ENCODE measurements at places on chromosomes 4 and X.

DNA sequence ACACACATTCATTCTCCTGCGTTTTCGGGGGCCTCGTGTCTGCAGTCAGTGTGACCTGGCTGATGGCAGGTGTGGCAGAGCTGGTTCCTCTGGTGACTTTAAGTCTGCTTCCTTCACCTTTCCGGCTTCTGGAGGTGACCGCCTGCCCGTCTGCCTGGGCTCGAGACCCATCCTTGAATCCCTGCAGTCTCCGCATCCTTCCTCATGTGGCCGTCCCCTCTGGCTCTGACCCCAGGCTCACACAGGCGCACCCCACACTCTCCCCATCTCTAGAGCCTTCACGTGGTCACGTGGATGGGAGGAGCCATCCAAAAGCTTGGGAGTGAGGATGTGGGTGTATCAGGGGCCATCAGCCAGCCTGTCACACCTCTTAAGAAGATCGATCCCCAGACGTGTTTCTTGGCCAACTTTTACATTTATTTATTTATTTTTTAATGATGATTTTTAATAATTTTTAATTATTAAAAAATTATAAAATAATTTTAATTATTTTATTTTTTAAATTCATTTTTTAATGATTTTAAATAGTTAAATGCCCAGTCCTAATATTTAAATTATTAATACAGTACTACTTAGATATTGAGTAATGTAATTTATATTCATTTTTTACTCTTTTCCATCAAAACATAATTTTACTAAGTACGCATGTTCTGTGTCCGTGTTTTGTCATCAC is 20.9 kb downstream of the RGS12 start:
- no peak for DNase-seq

DNA sequence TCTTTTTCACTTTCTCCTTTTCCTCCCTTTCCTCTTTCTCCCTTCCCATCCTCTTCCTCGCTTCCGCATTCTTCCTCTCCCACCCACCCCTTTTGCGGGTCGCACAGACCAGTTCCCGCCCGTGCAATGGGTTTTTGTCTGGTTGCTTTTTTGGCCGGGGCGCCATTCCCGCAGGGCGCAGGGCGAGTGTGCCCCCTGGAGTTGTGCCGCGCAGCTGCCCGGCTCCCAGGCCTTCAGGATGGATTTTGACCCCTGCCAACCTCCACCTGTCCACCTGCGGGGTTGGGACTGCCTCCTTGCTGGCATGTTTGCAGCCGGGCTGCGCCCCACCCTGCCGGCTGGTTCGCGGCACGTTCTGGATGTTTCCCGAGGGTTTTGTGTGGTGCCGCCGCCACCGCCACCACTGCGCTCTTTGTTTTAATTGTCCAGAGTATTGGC is 578 bp upstream of the SEL1L3 start:
- DNase-seq, result no peak

DNA sequence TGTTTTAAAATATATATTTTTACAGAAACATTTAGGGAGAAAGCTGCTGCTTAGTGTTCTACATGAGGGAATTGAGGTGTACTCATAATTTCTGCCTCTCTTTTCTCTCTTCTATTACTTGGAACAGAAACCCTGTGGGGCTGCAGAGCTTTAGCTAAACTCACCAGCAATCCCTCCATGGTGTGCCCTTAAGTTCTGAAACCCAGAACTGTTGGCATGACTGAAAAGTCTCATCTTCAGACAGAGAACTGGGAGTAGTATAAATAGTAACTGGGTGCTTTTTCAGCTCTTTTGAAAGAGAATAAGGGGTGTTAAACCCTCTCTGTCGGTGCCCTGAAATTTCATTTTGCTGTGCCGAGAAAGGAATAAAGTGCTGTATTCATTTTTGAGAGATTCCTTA is 294.9 kb upstream of the BOD1L1 start:
- DNase-seq, result no peak

DNA sequence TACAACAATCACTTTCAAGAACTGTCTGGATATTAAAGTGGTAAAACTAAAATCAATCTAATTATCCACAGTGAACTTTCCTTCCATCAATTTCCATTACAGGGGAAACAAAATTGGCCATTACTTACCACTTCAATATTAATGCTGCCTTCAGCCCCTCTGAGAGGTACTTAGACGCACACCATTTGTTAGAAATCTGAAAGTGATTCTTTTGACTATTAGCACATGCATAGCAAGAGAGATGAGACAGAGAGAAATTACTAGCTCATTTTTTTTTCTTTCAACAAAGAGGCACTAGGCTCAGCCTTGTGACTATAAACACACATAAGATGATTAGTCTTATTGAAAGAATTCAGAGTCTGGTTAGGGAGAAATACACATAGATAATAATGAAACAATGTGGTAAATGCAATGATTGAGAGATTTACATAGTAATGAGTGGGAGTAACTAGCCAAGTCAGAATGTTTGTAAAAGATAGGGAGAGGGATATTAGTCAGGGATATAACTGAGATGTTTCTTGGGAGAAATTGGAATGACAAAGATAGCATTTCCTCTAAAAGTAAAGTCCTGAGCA is 93.3 kb downstream of the YIPF7 start:
- no peak for DNase-seq

- DNase-seq, result no peak
These were observed 1240.7 kb downstream of the C4orf33 start for GRCh38 chr4:130336585-130337217.

DNA sequence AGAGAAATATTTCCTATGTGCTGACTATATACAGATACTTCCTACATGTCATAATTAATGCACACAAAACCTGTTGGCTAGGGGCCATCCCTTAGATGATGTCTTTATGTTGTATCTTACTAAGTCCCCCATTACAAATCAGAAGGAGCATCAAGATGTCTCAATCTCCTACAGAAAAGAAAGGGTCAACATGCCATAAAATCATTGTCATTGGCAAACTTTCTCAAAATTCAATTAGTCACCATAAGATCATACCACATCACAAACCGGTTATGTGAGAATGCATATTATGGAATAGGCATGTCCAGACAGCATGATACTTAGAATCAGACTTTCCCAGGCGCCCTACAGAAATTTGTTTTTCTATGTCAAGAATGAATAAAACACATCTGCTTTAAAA is 175.2 kb upstream of the TET2 start:
- DNase-seq, result no peak

DNA sequence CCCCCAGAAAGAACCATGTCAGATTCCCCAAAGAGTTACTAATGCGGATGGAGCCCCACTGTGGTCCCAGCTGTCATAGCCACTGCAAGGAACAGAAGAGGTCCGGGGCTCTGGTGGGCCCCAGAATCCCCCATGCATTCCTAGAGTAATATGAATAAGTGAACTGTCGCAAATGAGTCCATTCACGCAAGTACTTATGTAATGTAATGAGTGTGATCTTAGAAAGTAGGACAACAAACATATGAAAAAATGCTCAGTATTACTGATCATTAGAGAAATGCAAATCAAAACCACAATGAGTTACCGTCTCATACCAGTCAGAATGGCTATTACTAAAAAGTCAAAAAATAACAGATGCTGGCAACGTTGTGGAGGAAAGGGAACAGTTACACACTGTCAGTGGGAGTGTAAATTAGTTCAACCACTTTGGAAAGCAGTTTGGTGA is 141.5 kb upstream of the RBPJ start:
- no peak for DNase-seq

GRCh38 chrX:119411959-119412358 is 12.8 kb downstream of the SLC25A43 start:
- DNase-seq, result no peak

GRCh38 chrX:471281-471680 is 84.6 kb upstream of the PPP2R3B start:
- DNase-seq, result no peak

GRCh38 chrX:41956027-41956426 is 32.7 kb upstream of the CASK start:
- DNase-seq, result no peak

DNA sequence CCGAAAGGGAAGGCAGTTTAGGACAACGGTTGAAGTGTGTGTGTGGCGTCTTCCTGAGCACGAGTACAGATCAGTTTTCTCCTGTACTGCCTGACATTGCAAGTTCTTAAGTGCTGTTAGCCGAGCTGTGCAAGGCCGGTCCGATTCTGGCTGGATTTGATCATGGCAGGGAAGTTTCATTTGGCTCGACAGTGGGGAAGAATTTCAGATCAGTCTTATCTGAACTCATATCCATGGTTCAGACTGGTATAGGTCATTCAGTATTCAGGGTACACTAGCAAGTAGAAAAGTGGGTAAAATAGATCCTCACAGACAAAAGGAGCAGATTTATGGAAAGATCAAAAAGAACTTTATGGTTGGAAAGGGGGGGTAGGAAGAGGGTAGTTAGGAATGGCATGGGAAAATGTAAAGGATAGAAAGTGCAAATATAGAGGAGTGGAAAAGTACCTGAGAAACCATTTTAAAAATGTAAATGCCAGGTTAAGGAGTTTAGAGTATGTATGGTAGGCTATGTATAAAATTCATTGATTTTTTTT is 716 bp downstream of the THAP9 start:
- no peak for DNase-seq

DNA sequence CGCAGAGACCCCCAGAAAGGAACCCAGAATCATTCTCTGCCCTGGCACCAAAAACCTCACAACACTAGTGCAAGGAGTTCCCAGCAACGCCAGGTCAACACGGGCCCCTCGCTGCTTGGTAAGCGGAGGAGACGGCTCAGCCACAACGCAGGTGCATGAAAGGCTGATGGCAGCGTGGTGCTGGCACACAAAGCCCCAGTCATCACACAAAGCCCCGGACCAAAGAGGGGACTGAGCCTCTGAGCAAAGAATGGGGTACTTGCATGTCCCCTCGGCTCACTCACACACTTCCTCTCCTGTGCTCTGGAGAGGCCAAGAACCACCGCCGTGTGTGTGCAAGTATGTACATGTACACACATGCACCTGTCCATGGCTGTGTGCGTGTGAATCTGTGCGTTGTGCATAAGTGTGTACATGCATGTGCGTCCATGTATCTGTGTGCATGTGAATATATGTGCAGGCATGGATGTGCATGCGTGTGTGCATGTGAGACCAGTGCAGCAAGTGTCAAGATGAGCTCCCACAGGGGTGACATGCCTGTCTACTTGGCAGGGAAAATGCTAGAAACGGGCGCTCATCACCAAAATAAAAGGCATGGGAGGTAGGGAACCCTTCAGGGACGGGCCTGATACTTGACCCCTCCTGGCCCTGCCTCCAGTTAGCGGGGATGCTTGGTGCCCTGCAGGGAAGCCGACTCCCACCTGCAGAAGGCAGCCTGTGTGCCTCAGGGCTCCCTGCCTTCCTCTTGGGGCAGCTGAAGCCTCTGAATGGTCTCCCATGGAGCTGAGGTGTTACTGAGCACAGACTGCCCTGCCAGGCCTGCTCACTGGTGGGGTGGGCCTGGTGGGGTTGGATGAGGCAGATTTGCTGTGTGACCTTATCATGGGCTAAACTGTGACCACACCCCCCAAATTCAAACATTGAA is 60.4 kb downstream of the ZFYVE28 start:
- DNase-seq, result no peak

DNA sequence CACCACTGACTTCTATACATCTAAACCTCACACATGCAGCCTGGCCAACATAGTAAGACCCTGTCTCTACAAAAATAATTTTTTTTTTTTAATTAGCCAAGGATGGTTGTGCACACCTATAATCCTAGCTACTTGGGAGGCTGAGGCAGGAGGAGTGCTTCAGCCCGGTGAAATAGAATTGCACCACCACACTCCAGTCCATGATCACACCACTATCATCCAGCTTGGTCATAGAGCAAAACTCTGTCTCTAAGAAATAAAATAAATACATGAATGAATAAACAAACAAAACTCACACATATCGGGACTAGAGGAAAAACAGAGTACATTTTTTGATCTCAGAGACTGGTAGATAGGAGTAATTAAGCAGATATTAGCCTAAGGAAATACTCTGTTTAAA is 66.6 kb upstream of the PDE5A start:
- no peak for DNase-seq

GRCh38 chr4:113880240-113881028 is 99.0 kb downstream of the ARSJ start:
- no peak for DNase-seq

- no peak for DNase-seq
These were observed 144.5 kb downstream of the SMIM20 start for GRCh38 chr4:26058537-26058936.

DNA sequence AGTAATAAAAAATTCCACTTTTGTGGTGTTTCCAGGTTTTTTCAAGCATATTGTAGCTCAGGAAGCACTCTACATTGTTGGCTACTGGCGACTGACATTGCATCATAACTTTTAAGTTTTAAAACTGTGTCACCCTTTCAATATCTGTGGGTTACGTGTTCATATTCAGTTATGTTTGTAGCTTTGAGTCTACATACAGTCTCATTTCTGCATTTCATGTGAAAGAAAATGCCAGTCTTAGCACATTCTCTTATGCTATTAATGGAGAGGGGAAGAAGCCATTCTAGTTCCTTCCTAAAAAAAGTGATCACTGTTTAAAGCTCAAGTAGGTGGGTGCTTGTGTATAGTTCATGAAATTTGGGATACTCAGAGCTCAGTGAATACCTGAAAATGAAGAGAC is 38.1 kb downstream of the DIAPH2 start:
- no peak for DNase-seq

DNA sequence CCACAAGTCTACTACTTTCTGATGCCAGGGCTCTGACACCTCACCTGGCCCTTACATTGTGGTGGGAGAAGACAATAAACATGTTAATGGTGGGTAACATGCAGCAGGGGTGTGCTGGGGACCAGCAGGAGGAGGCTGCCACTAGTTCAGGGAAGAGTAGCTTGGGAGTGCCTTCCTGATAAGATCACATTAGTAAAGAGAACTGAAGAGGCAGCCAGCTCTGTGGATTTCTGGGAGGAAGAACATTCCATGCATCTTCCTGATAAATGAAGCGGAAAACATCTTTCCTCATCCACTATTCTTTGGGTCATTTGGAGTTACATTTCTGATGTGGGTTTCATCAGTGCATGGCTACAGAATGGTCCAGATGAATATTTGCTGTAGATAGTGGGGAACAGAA is 9.0 kb downstream of the RNF150 start:
- DNase-seq, result no peak

DNA sequence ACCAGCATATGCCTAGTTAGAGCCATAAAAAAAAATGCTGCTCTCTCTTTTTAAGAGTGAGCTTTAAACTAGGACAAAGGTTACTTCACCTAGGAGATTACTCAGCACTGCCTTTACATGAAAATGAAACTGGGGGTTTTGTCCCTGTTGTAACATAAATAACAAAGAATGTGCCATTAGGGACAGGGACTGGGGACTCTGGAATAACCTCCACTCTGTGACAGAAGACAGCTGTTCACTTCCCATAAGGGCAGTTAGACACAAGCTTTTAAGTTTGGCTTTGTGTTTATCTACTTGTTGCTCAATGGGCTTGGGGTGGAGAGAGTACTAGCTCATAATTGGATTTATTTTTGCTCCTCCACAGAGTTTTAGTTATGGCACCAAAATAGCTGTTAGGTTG is 11.9 kb downstream of the ENPEP start:
- DNase-seq, result no peak

DNA sequence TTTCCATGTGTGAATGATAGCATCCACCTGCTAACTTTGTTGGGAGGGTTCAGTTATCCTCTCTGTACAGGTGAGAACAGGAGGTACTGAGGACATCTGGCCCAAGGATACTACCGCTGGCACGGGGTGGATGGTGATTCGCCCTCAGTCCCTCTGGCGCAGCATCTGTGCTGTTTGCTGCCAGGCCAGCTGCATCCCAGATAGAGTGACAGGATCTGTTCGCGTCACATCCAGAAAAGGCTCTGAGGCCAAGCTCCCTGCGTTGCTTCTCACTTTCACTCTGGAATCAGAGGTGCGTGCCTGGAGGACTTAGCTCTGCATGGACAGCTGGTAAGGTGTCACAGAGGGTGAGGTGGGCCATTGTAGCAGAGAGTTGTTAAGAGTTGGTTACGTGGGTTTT is 95.4 kb downstream of the TBL1X start:
- DNase-seq, result no peak
